ENCODE measurements at places on chromosomes 4 and X.

DNA sequence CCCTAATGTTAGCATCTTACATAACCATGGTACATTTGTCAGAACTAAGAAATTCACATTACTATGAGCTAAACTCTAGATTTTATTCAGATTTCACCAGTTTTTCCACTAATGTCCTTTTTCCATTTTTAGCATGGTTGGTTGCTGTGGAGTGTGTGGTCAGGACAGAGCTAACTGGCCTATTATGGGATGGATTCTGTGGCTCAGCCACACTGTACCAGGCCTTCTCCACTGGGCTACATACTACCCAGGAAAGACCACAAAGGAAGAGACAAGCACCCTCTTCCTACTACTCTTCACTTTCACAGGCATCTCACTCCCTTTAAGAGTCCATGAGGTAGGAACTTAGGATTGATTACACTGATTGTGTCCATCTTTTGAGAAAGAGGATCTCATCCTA is 67.4 kb downstream of the ZNF827 start:
- no peak for DNase-seq

GRCh38 chr4:94548571-94548970 is 96.8 kb downstream of the PDLIM5 start:
- no peak for DNase-seq

GRCh38 chr4:146522869-146523205 is 1.1 kb upstream of the SLC10A7 start:
- DNase-seq = no peak

GRCh38 chr4:113576947-113577678 is 184.4 kb downstream of the CAMK2D start:
- no peak for DNase-seq

DNA sequence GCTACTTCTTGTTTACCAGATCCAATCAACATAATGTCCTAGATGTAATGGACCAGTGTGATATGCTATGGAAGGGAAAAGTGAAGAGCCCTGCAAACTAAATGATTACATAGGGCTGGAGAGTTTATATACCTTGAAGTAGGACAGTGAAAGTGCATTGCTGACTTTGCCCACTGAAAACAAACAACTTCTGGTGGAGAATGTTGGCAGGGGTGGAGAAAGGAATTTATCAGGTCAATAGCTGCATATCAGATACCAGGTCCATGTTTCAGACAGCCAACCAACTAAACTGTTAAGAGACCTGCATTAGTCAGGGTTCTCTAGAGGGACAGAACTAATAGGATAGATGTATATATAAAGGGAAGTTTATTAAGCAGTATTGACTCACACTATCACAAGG is 82.4 kb downstream of the DCUN1D4 start:
- no peak for DNase-seq

DNA sequence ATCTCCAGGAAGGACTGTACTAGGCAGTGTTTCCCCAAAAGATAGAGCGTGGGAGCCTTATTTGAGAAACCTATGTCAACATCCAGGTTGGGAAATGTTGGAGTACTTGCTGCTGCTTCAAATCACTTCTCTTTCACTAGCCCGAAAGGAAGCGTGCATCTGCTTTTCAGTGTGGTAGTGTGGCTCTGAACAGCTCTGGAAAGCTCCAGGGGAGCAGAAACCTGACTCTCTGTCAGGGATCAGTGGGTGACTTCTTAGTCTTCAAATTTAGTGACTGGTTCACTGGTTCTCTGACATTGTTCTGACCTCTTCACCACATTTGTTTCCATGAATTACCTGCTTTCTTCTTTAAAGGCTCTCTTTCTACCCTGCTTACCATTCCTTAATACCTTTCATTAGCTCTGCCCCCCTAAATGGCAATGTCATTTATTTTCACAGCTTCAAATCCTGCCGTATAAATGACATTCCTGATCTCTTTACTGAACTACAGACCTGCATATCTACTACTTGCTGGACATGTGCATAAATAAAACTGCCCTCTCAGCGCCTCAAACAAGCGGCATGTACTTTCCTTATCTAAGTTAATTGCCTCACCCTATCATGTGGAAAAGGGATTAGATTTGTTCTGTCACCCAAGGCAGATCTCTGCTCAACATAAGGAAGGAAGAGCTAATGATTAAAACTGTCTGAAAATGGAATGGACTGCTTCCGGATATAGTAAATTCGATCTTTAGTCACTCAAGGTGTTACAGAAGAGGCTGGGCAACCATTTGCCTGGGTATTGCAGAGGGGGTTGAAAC is 37.0 kb downstream of the DLG3 start:
- no peak for DNase-seq

- DNase-seq = no peak
Measured at GRCh38 chrX:39818750-39819149, 279.0 kb downstream of the BCOR start.

- DNase-seq = no peak
Measured at GRCh38 chr4:26035921-26036320, 121.9 kb downstream of the SMIM20 start.

GRCh38 chr4:151409470-151410313 is 716 bp downstream of the FHIP1A start:
- peak; percentile 33 for DNase-seq

DNA sequence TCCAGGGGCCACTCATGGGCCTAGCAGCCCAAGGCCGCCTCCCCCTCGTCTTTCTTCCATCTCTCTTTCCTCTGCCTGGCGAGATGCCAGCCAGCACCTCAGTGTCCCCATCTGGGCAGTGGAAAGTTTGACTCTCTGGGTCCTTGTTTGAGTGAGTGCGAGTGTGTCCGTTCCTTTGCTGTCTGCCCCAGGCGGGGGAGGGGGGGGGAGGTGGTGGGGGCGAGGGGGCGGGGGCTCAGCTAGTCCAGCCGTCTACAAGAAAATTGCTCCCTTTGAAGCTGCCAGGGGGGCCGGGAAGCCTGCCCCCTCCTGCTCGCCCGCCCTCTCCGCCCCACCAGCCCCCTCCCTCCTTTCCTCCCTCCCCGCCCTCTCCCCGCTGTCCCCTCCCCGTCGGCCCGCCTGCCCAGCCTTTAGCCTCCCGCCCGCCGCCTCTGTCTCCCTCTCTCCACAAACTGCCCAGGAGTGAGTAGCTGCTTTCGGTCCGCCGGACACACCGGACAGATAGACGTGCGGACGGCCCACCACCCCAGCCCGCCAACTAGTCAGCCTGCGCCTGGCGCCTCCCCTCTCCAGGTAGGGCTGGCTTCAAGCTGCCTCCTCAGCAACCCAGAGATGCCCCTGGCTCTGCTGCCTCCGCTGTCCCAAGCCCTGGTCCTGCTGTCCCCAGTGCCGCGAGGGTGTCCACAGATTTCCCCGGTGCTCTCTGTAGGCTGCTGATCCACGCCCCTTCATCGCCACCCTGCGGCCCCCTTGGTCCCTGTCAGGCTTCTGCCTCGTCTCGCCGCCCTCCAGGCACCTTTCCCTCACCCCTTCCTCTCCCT is at the start of gene BGN:
TSS of gene BGN (plus strand) at position 440 of the 821 bp plus-strand sequence. CDS start 9,652 bp downstream, outside the sequence.
- DNase-seq = no peak

- no peak for DNase-seq
Measured at GRCh38 chrX:106286053-106286650, 118.0 kb downstream of the PWWP3B start.

DNA sequence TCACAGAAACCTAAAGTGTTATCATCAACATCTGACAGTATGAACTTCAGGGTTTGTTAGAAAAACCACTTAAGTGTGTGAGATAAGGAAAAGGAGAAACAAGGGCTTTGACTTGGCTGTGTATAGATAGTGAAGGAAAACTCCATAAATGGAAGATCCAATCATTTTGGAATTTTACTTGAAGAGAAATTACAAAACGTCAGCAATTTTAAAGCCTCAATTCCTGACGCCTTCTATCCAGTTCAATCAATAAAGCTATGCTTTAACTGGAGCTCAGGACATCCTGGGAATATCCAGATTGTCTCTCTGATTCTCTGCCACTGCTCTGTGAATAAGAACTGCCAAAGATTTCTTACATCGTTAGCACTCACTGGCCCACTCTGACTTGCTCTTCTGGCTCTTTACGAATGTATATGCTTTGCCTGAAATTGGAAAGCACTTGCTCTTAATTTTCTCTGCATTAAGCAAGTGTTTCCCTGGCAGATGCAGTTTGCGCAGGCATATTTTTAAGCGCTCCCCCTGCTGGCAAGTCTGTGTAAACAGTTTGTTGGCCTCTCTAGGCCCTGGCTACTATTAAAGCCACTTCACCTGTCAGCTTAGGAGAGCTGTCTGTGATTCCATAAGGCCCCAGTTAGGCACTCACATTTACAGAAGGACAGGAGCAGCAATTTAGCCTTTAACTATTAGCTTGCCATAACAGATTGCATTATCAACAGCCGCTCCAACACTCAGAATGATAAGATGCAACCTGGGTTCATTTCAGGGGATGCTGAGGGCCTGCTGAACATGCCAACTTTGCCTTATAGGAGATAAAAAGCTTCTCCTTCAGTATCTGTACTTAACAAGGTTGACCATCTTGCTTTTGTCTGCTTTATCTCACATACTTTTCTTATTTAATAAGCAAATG is 251.4 kb upstream of the DDX53 start:
- DNase-seq = no peak

GRCh38 chr4:151727365-151727764 is 33.4 kb downstream of the GATB start:
- no peak for DNase-seq

DNA sequence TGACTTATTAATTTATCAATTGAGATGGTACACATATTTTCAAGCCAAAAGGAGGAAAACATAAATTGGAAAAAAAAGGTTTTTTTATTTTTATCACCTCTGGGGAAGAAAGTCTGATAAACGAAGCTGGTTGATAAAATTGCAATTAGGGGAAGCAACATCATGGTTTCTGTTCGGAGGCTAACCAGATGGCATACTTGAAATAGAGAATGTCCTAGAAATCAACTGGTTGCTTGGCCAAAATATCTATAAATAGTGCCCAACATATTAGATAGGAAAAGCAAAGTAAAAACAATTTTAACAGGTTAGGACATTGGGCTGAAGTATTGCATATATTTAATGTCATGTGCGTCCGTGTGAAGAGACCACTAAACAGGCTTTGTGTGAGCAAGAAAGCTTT is 14.3 kb downstream of the KLKB1 start:
- no peak for DNase-seq

DNA sequence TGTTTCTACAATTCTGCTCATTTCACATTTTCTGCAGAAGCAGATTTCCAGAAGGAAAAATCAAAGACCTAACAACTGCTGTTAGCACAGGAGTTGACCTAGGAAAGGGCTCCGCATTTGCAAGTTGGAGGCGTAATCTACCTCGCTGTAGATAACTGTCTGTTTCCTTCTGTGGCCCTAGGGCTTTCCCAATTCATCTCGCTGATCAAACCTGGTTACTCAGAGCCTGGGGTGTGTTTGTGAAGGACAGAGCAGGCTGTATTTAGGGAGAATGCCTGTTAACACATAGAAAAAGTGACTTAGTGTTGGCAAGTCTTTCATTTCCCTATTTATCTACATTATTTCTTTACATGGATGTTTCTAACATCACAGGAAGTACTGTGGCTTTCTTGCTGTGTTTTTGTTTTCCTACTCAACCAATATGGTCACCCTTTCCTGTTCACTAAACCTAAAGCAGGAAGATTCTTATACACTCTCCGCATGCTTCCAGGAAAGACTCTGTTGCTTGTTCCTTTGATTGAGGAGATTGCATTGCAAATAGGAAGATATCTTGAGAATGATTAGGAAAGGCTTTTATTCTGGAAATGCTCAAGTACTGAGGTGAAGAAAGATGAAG is 40.5 kb downstream of the AGA start:
- no peak for DNase-seq

- DNase-seq = no peak
Measured at GRCh38 chr4:53573696-53574095, 17.6 kb downstream of the LNX1 start.

DNA sequence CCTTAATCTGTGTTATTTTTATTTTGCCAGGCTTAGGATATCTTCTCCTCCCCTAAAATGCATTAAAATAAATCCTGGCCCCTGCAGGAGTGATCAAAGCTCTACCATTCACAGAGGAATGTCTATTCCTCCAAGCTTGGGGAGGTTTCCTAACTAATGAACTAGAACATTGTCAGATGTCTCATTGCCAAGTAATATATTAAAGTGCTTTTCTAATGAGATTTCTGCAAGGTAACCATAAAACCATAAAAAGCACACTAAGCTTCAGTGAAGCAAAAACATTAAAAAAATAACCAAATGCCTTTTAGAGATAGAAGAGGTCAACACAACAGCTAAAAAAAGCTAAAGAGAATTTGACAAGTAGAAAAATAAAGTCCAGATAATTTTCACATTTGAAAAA is 34.8 kb downstream of the IGFBP7 start:
- no peak for DNase-seq

- DNase-seq = no peak
Measured at GRCh38 chrX:136849395-136849794, 31.1 kb downstream of the RBMX start.

GRCh38 chrX:145609951-145610511 is 207.6 kb upstream of the SLITRK2 start:
- DNase-seq = no peak

DNA sequence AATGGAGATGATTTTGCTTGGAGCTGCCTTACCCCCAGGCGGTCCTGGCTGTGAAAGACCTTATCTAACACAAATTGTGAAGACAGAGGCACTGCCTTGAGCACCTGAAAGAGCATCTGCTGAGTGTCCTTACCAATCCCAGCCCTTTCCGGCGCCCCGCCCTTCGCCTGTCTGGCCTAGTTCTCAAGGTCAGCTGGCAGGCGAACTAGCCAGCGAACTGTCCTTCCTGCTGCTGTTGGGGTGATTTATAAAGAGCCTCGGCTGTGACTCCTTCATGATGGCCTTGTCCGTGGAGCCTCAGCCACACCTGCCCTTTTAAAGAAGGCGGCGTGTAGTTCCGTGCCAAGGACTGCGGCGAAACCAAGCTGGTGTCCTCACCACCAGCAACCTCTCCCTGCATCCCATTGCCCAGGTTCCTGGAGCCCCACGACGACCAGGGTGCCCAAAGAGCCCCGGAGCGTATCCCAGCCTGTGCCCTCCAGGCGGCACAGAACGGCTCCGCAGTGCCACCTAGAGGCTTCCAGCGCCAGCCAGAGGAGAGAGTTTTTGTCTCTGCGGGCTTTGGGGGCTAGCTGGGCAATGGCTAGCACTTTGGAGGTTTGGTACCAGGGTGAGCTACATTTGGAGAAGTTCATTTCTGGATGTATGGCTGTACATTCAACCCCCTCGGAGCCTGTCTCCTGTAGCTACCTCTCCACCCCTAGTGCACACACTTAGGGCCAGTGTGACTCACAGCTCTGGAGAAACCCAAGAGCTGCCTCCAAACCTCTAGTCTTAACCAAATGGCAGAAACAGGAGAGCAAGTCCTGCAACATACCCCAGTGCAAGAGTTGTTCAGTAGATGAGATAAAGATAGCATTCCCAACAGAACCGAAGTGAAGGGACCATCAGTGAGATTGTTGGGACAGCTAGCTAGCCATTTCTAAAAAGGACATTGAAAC is 36.8 kb upstream of the VMA21 start:
- DNase-seq = peak; percentile 49

- DNase-seq = no peak
Measured at GRCh38 chr4:54783402-54784110, 125.8 kb downstream of the KIT start.

DNA sequence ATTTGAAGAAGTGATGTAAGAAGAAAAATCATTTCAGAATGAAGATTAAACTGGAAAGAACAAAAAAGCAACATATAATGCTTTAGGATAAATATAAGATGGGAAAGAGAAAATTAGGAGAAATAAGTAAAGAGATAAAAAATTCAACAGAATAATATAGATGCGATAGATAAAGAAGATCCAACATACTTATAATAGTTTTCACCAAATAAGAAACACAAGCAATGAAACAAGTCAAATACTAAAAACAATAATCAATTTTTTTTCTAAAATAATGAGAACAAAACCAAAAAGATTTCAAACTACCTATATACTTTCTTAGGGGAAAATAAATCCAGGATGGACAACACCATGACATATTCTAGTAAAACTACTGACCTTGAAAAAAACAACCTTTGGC is 10.1 kb upstream of the DKK2 start:
- DNase-seq = no peak

- no peak for DNase-seq
Measured at GRCh38 chr4:7798178-7798995, 141.3 kb downstream of the AFAP1 start.

Measured in activated T-cell treated with anti-CD3 and anti-CD28 coated beads, Interleukin-2, amount 50 U/mL, for 1 hour (primary cell).